DMS79 (cell line): ENCODE measurements at places on chromosomes 11 and 22.
A peak's percentile ranks its signal among the peaks of the same experiment; 100 is the strongest.

DNA sequence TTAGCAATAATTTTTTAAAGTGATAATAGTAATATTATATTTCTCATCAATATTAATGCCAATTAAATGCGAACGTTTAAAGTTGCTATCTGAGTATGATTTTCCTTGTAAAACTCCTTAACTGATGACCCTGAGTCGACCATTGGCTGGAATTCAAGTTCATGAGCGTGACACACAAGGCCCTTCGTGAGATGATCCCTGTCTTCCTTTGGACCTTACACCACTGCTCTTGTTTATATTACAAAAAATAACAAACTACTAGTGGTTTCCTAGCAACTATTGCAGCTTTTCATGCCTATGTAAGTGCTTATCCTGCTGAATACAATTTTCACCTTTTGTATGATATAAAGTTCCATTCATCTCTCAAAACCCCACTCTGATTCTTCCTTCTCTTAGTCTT is 752.9 kb downstream of the CNTN5 start:
- no peak for DNase-seq

DNA sequence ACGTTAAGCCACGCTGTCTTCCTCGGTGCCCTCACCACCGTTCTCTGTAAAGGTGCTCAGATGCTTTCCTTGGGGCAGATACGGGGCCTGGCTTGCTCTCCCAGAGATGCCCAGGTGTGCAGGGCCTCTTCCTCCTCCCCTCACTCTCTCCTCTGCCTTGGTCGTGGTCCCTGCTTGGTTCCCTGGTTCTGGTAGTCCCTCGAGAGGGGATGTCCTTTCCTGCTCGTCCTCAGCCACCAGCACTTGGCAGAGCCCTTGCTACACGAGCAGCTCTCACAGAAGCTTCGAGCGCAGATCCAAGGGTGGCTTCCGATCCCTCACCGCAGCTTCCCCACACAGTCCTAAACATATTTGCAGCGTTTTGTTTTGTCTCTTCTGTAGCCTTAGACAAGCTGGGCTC is 298.8 kb downstream of the TBC1D22A start:
- no peak for DNase-seq

DNA sequence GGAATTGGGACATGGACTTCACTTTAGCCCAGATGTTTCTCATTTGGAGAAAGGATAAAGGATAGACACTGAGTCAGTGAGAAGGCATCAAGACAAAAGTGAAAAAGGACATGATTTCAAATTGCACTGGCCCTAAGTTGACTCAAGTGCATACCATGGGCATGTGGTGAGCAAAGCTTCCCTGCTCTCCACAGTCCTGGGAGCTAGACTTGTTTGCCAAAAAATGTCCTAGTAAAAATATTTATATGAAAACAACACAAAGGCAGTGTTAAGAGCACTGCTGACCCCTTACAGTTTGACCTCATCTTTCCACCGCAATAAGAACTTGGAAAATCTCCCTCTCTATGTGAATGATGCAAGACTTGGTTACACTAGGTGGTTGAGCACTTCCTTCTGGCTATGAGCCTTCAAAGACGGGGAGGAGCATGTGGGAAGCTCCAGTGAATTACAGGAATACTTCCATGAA is 46.5 kb upstream of the FIBIN start:
- no peak for DNase-seq

DNA sequence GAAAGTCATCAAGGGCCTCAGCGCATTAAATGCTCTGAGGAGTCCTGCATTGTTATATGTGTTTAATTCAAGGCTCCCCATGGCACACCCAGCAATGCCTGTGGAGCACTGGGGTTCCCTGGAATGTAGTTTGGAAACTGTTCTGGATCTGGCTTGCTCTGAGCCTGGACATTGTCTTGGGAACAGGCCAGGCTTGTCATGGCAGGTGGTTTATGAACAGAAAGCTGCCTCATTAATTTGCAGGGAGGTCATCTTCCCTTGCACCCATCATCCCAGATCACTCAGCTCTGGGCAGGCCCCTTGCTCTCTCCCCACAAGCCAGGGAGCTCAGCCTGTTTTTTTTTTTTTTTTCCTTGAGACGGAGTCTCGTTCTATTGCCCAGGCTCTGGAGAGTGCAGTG is 32.9 kb downstream of the RPS6KA4 start:
- no peak for DNase-seq

GRCh38 chr11:75888416-75888815 is 73.4 kb downstream of the UVRAG start:
- DNase-seq, result no peak

GRCh38 chr11:42595876-42596275 is 715.9 kb upstream of the API5 start:
- no peak for DNase-seq

- peak; percentile 8 for DNase-seq
Measured at GRCh38 chr11:31240340-31240904, 129.1 kb downstream of the DCDC1 start.

DNA sequence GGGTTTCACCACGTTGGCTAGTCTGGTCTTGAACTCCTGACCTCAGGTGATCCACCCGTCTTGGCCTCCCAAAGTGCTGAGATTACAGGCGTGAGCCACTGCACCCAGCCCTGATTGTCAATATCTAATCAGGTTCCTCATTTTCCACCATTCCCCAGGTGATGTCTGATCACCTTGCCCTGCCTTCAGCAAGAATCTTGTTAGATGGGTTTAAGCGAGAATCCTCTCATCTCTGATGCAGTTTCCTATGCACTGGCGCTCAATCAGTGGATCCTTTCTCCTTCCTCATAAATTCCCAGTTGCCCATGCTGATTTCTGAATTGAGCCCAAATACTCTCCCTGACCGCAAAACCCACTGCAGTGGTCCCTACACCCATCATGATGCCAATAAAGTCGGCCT is 664 bp upstream of the ZC3H7B start:
- DNase-seq, result peak; percentile 21

GRCh38 chr11:57787920-57788702 is 26.5 kb downstream of the CTNND1 start:
- no peak for DNase-seq

DNA sequence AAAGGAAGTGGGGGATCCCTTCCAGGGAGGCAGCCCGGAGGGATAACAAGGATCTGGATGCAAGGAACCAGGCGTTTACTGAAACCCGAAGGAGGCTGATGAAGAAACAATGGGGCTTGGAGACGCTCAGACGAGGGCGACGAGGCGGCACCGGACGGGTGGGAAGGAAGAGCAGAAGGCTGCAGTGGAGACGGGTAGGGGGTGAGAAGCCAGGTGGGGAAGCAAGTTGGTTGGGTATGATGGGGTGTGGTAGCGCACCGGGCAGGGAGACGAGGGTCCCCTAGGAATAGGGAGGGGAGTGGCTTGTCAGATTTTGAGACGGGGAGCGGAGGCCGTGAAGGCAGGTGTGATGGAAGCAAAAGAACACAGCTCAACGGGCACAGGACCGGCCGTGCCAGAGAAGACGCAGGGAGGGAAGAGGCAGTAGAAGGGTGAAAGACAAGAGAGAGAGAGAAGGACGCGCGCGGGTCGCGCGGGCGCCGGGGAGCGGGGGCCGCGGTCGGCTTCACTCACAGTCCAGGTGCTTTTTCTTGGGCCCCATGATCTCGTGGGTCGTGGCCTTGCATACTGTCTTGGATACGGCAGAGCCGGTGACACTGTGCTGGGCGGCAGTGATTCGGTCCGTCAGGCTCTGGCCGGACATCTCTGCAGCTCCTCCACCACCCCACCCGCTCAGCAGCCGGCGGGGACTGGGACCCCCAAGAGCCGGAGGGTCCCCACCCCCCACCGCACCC is 579 bp downstream of the PICALM start:
- DNase-seq, result peak; percentile 39
